ENCODE measurements at places on chromosomes 7 and 10. TPM values are rescaled to one million over a fixed set of nuclear protein-coding genes. Genes with fewer than 3 reads are reported as not detected.
A peak's percentile ranks its signal among the peaks of the same experiment; 100 is the strongest.

GPR85 gene
- total RNA-seq, result 46.8 TPM

HSPA12A gene
- total RNA-seq, result 35.1 TPM

FOXP2 gene
- 27.5 TPM for total RNA-seq

OGDHL gene
- total RNA-seq, result 23.2 TPM

ATG9B gene
- 2.3 TPM for total RNA-seq

ITIH5 gene
- 59.6 TPM for total RNA-seq

TMEM168 gene
- total RNA-seq, result 45.6 TPM

TEX47 gene
- not detected for total RNA-seq

- DNase-seq, result no peak
Observed at GRCh38 chr10:85222300-85222699, 893.9 kb downstream of the CCSER2 start.

DNA sequence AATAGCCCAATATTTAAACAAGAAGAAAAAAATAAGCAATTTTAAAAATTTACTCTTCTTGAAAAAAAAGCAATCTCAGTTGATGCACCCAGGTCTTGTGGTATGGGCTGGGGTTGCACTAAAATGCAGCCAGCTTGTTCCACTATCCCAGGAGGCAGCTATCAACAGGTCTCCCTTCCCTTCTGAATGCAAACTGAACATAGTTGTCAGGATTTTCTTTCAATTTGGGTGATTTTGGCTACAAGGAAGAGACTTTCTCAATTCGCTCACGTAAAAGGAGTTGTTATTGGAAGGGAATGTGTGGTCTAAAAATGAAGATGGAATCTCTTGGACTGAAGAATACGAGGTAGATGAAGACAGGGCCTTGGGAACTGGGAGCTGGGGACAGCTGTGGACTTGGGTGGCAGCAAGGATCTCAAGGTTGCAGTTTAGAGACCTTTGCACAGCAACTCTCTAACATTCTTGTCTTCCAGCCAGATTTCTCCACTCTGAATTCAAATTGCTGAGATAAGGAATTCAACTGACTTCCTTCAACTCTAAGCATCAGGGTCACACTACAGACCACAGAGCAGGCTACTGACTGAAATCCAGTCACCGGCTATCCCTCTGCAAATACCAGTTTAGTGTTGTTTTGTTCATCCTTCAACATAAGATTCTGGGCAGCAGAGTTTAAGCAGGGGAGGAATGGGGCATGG is 3.1 kb upstream of the TMEM26 start:
- DNase-seq, result no peak

DNA sequence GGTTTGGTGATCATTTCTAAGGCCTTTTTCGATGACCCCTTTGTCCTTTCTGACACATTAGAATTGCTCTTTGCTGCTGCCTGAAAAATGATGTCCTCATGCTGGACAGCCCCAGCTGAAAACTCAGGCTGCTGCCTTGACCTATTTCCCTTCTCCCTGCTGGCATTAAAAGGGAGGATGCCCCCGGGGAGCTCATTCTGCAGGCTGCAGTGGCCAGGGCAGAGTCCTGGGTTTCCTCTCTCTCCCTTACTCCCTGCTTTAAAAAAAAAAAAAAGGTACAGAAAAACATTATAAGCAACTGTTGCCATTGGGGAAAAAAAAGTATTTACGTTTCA is 35.4 kb downstream of the LRRC4 start:
- no peak for DNase-seq

- DNase-seq, result no peak
Observed at GRCh38 chr10:132114953-132115520, 49.3 kb downstream of the JAKMIP3 start.

- DNase-seq, result no peak
Observed at GRCh38 chr10:71257319-71257997, 45.1 kb downstream of the UNC5B start.

GRCh38 chr7:100163006-100163531 is 4.5 kb upstream of the TRAPPC14 start:
- DNase-seq, result no peak

- DNase-seq, result no peak
Observed at GRCh38 chr7:32020551-32021159, 49.6 kb downstream of the PDE1C start.

- DNase-seq, result no peak
Observed at GRCh38 chr10:61157182-61157581, 213.2 kb upstream of the RHOBTB1 start.

DNA sequence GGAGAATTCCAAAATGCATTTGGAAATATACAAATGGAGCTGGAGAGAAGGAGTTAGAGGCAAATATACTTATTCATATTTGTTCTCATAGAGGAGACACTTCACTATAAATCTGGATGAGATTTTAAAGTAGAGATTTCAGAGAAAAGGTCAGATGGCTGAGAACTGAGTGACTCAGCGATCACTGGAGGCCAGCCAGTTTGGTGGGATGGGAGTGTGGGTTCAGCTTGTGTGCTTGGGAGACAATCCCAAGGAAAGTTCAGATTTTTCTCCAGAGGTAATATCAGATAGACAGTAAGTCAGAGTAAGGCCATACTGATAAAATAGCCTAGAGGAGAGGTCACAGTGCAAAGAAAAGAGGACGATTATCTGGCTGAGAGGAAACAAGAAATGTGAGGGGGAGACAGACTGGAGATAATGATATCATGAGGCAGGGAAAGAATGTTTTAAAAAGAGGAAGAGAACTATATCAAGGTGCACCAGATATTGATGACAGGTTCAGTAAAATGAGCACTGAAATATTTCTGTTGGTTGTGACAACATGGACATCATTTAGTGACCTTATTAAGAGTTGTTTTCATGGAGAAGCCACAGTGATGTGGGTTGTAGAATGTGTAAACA is 67.0 kb downstream of the MDFIC start:
- DNase-seq, result no peak

DNA sequence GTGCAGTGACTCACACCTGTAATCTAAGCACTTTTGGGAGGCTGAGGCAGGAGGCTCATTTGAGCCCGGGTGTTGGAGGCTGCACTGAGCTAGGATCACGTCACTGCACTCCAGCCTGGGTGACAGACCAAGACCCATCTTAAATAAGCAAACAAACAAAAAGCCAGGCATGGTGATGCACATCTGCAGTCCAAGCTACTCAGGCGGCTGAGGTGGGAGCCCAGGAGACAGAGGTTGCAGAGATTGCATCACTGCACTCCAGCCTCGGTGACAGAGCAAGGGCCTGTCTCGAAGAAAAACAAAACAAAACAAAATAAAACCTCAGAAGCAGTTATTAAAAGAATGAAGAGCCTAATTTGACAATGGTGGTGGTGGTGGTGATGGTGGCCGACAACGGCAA is 132.5 kb downstream of the PARD3 start:
- DNase-seq, result no peak

GRCh38 chr7:35365523-35365922 is 111.6 kb upstream of the TBX20 start:
- no peak for DNase-seq

GRCh38 chr10:49595713-49596492 is 14.2 kb upstream of the SLC18A3 start:
- DNase-seq, result no peak

- DNase-seq, result no peak
Observed at GRCh38 chr10:111579473-111579872, 502.6 kb downstream of the ADRA2A start.

DNA sequence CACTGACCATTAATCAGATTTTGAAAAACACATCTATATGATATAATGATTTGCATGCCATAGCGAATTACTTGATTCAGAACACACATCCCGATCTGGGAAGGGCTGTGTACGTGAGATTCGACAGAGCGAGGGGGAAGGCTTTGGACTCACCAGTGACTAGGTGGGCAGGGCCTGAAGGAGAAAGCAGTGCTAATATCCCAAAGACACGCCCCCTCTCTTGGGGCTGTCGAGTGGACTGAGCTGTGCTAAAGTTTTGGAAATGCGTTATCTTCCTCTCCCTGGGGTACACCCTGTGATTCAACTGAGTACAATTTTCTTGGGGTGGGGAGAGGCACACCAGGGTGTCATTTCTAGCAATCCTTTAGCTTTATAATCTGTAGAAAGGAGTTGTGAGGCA is 1.8 kb downstream of the LRRC17 start:
- no peak for DNase-seq

GRCh38 chr10:110490640-110491039 is 7.1 kb upstream of the DUSP5 start:
- DNase-seq, result no peak

DNA sequence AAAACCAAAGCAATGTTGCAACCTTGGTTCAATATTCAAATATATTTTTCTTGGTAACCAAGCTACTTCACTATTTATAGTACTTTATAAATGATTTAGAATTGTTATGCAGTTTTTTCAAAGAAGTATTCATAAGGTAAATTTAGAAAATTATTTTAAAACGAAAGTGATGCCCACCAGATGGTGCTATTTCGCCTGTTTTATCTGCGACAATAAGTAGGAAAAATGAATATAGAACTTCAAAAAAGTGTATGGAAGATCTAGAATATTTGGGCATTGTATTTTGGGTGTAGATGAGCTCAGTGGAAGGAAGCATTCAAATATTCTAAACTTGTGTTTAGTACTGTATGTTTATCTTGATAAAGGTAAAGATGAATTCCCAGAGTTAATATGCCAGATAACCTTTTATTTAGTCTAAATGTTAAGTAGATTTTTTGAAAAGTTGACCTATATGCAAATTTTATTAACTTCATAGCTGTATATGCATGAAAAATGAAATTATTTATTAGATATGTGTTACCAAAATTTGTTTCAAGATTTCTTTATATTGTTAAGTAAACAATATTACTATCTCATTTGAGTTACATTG is 93.2 kb downstream of the ADK start:
- DNase-seq, result peak; percentile 31

DNA sequence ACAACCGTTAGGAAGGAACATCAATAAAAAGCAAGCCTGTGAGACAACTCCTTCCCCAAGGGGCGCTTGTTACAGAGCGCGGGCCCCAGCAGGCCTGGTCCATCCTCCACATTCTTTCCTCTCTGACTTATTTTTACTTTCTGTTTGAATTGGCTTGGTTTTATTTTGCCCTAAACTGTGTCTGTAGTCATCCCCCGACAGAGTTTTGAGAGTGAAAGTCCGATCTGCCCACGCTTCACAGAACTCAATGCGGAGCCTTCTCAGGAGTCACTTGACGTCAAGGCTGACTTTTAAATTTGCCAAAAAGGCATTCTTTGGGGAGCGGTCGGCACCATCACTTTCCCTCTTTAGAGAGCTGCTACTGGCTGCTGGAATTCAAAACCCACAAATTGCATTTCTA is 150.1 kb upstream of the KLF6 start:
- no peak for DNase-seq

- no peak for DNase-seq
Observed at GRCh38 chr10:114714281-114714741, 56.2 kb upstream of the ABLIM1 start.

- DNase-seq, result peak; percentile 42
Observed at GRCh38 chr10:70274643-70275042, 9.2 kb downstream of the NPFFR1 start.

GRCh38 chr7:40793132-40793531 is 658.3 kb downstream of the SUGCT start:
- no peak for DNase-seq

- no peak for DNase-seq
Observed at GRCh38 chr7:11335947-11336346, 362.3 kb downstream of the PHF14 start.

DNA sequence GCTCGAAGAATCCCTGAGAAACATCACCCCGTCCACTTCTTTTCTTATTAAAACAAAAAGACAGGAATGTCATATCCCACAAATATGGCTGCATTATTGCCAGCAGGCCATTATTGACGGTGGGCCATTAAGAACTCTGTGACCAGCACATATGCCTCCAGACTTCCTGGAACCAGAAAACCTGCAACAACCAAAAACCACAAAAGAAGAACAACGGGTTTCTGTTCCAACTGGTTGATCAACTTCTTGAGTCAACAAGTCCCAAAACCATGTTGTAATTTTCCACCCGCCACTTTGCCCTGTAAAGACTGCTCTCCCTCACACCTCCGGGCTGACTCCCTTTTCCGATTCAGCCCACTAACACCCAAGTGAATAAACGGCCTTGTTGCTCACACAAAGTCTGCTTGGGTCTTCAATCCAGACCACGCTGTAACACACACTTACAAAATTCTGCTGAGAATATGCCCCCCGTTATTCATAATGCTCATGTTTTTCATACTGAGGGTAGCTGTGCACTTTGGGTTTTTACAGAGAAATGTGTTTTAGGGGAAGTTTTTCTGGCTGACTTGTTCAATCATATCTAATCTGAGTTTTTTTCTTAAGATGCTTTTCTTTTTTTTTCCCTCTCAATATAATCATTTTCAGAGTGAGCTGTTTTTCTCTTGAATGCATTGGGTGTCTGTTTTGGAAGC is 20.7 kb downstream of the ZNF107 start:
- DNase-seq, result no peak

- no peak for DNase-seq
Observed at GRCh38 chr7:141906285-141906684, 9.9 kb upstream of the OR9A4 start.

DNA sequence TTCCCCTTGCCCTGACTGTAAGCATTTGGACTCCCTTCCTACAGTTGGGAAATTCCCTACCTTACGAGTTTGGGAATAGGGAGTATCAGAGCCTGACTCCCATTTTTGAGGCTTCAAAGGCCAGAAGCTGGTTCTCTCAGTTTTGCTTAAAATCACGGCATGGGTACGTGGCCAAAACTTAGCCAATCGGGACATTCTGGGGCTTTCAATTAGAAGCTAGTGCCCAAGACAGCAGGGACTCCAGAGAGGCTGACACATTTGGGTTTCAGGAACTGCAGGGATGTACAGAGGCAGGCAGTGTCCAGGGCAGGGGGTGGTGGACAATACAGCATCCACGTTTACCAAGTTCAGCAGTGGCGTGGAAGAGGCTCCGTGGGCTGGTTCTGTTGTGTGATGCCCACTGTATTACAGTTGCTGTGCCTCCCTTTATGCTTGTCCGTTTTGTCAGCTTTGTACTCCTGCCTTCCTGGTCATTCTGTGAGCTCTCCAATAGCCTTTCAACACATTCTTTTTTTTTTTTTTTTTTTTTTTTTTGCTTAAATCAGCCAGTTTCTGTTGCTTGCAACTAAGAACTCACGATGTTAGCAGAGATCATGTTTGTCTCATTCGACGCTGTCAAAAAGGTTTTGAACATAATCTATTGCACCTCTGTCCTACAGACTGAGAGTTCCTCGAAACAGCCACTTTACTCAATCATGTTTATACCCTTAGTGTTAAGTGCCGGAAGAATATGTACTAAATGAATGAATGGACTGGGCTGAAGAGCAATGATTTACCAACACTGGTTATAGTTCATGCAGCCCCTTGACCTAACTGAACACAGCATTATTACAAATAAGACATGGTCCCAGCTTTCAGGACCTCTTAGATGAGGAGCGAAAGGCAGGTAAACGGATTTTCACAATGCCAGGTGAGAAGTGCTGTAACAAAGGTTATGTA is 1.1 kb downstream of the GGCT start:
- no peak for DNase-seq

- DNase-seq, result peak; percentile 27
Observed at GRCh38 chr10:86642021-86642420, 12.3 kb upstream of the OPN4 start.

Measured in spinal cord (tissue), 10 donors.